Liver (tissue), 10 donors: ENCODE measurements at places on chromosomes 1 and 21. TPM values are rescaled to one million over a fixed set of nuclear protein-coding genes. Genes with fewer than 3 reads are reported as not detected.

DNA sequence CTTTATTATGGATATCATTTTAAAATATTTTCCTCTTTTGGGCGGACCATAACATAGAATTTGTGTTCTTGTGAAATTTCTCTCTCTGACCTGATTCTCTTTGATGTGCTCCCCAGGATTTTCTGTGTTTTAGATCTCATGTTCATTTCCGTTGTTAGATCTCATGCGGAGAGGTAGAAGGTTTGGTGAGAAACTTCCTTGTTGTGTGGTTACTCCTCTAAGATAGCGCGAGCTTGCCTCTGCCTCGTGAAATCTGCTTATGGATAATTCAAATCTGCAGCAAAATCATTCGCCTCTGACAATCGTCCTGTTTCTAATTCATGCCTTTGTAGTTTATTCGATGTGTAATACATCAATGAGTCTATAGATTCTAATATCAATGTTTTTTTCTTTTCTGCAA, 580.4 kb downstream of the USP25 start:
- DNase-seq = no peak

GRCh38 chr1:66239834-66240233, 294.1 kb upstream of the SGIP1 start:
- DNase-seq = no peak

The LCE3E gene
- total RNA-seq = not detected

- DNase-seq = no peak
Measured at GRCh38 chr1:119731060-119731459, 19.3 kb downstream of the PHGDH start.

GRCh38 chr1:17207046-17207445, 2.1 kb downstream of the PADI1 start:
- DNase-seq = no peak

DNA sequence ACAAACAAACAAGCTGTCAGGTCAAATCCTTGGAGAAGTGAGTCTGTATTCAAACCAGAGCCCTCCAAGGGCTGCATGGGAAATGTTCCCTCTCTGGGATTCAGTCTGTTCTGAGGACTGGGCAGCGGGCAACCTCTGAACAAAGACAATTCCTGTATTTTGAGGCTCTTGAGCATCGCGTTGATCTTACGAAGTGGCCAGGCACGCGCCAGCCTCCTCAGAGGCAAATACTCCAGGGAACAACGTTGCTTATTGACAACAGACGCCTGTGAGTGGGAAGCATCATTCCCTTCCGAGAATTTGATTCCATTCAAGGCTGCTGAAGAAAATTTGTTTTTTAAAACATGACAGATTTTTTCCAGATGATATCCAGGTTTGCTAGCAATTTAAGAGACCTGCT, 20.0 kb upstream of the TACSTD2 start:
- DNase-seq = no peak
